Type B pancreatic cell (in vitro differentiated cells): ENCODE measurements at places on chromosomes 6 and 20. TPM values are rescaled to one million over a fixed set of nuclear protein-coding genes. Genes with fewer than 3 reads are reported as not detected.
A peak's percentile ranks its signal among the peaks of the same experiment; 100 is the strongest.

DNA sequence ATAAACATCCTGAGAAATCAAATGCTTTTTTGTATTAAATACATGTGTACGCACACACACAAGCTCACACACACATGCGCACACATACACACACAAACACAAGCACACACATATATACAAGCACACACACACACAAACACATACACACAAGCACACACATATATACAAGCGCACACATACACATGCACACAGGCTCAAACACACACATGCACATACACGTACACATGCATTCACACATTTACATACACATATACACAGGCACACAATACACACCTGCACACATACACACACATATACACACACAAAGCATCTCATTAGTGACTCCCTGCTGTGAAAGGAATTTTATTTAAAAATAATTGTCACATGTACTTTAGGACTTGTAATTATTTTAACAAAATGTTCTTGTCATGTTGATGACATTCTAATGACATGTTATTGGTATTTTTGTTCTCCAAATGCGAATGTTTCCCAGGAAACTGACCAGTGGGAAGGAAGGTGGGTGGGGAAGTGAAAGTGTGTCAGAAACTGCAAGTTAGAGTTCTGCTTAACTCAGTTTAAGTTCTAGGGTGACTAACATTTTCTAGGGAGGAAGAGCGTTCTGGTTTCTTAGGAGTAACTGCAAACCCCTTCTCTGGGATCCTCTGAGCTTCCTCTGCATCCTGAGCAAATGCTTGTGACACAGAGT, 113.9 kb upstream of the ZNF217 start:
- DNase-seq, result no peak
- H3K27ac ChIP-seq, result no peak overlapping the region
- no peaks in the 10 kb centered on the region for H3K27me3 ChIP-seq

GRCh38 chr6:56549014-56549413, 93.7 kb downstream of the DST start:
- peaks cover 8% of the 10 kb centered on the region for H3K36me3 ChIP-seq
- peaks cover 29% of the 10 kb centered on the region for H3K4me1 ChIP-seq
- H3K27ac ChIP-seq, result no peak overlapping the region
- no peak for DNase-seq
- H3K4me3 ChIP-seq, result no peak overlapping the region

The TUBB1 gene
- total RNA-seq, result 0.46 and 0.52 TPM in 2 replicates

DNA sequence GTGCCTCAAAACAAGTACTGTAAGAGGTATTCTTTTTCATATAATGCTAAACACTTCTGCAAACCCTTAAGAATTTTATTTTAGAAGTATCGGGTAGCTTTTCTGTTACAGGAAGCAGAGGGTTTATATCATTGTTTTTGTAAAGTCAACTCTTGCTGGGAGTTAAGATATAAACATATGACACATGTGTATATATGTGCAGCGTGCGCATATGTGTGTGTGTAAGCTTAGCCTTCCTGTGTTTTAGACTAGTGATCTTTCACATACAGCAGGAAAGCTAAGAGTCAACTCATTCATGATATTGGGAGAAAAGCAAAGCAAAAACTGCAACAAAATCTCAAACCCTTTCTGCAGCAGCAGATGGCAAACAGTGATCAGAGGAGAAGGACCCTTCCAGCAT, 102.4 kb downstream of the ARID1B start:
- H3K4me3 ChIP-seq, result peak overlapping the region; percentile 31
- no peaks in the 10 kb centered on the region for H3K27me3 ChIP-seq
- no peak for DNase-seq
- H3K36me3 ChIP-seq, result peaks cover 2% of the 10 kb centered on the region

The CRISP2 gene
- 0.48 and 0.58 TPM in 2 replicates for total RNA-seq

DNA sequence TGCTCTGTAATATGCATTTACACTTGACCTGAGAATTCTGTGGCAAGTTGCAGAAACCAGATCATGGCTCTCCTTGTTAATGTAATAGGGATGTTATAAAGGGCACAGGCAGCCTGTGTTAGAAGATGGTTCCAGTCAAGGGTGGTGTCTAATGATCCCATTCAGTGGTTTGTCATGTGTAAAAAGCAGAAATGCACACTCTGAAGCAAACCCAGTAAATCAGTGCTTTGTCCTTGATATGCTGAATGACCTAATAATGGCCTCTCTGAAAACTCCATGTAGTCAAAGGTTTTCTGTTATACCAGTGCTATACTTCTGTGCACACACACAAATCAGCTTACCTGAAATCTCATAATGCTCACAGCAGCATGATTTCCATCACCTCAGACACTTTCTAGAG, 66.2 kb downstream of the SOBP start:
- H3K4me1 ChIP-seq, result peaks cover 15% of the 10 kb centered on the region
- DNase-seq, result no peak
- H3K27ac ChIP-seq, result no peak overlapping the region

- DNase-seq, result no peak
- H3K4me1 ChIP-seq, result no peaks in the 10 kb centered on the region
- H3K27ac ChIP-seq, result no peak overlapping the region
- H3K27me3 ChIP-seq, result peaks cover 11% of the 10 kb centered on the region
- no peak overlapping the region for H3K4me3 ChIP-seq
- H3K36me3 ChIP-seq, result no peaks in the 10 kb centered on the region
Measured at GRCh38 chr20:40728470-40728869, 39.4 kb upstream of the MAFB start.

The SLC22A3 gene
- total RNA-seq, result 0.52 and 0.87 TPM in 2 replicates

DNA sequence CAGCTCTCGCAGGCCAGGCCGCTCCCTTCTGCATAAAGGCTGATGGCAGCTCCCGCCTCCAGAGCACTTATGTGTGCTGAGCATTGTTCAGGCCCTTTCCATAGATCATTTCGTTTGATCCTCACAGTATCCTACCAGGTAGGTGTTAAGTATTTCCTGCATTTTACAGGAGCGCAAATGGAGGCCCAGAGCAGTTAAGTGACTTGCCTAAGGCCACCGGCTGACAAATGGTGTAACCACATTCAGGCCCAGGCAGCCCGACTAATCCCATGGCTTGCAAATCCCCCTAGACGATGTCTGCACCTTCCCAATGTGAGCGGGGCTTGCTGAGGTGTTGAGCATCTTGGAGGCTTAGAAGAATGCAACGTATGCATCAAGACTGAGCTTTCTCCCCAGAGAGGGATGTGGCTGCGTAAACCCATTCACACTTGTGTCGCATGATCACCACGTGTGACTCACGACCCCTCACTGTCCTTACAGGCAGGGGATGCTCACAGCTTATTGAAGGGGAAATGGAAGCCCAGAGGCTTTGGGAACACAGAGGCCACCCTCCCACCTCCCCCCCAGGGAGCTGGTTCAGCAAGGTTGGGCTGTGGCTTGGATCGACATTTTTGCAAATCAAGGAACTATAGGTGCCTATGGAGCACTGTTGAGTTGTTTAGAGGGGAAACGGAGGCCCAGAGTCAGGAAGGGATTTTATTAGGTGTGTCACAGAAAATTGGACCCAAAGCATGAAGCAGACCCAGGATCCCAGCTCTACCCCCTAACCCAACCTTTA, 7.0 kb downstream of the BPIFB2 start:
- no peak for DNase-seq
- H3K36me3 ChIP-seq, result no peaks in the 10 kb centered on the region
- no peak overlapping the region for H3K27ac ChIP-seq
- H3K27me3 ChIP-seq, result peaks cover 49% of the 10 kb centered on the region

GRCh38 chr6:138580040-138580439, 80.7 kb upstream of the NHSL1 start:
- no peaks in the 10 kb centered on the region for H3K27me3 ChIP-seq
- peaks cover 9% of the 10 kb centered on the region for H3K36me3 ChIP-seq
- no peak overlapping the region for H3K27ac ChIP-seq
- peaks cover 22% of the 10 kb centered on the region for H3K4me1 ChIP-seq
- no peak for DNase-seq
